Stimulated activated CD4-positive, alpha-beta T cell treated with anti-CD3 and anti-CD28 coated beads, Interleukin-2, amount 100 ng/mL, for 24 hours (primary cell): ENCODE measurements at places on chromosomes 3 and 15.

GRCh38 chr3:150759319-150759718 lies 3.6 kb downstream of the SIAH2 start:
- no peak for DNase-seq

GRCh38 chr3:52240059-52240885 lies 1.3 kb upstream of the TWF2 start:
- peak; percentile 62 for DNase-seq

GRCh38 chr3:104102386-104102785 lies 1264.3 kb upstream of the ALCAM start:
- DNase-seq: no peak

DNA sequence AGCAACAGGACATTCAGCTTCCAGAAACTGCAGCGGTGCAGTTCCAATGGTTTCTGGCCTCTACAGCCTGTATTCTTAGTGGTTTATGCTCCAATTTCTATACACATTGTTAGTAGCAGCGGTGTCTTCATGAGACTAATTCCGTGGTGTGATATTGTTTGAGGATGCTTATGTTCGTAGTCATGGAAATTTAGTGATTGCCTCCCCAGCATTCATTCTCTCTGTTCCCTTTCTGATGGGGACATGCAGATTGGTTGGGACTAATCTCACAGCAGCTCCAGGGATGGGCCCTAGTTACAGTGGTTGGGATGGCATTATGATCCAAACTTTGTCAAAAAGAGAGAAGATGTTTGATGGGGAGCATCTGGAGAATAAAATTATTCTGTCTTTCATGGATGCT lies 208.6 kb downstream of the CD47 start:
- no peak for DNase-seq

- no peak for DNase-seq
These were observed 166.5 kb upstream of the NECTIN3 start for GRCh38 chr3:110905121-110905520.

GRCh38 chr3:126732281-126733060 lies 28.4 kb downstream of the CHCHD6 start:
- no peak for DNase-seq

- no peak for DNase-seq
These were observed 87.8 kb downstream of the C3orf70 start for GRCh38 chr3:185065059-185065458.

- DNase-seq: no peak
These were observed 357 bp downstream of the KIAA1143 start for GRCh38 chr3:44761101-44761423.

DNA sequence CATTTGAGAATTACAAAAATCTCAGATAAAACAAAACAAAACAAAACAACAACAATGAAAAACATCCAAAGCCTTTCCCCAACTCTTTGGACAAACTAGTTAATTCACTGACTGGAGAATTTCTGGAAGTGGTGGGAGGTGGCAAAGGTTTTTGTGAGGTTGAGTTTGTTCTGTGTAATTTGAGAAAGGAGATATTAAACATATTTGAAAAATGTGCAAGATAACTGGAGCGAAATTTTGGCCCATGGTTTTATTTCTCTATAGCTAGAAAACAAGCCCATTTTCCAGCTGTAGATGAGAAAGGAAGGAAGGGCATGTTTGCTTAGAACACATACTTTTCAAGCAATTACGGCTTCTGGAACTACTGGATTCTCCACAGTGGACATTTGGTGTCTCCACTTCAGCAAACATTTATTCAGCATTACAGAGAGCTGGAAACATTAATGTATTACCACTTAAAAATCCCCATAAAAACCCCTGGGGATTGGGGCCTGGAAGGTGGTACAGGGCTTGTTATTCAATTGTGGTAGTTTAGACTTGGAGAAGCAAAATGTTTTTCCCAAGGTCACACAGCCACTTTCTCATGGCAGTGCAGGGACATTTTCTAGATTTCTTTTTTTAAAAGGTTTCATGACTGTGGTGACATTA lies 135.8 kb downstream of the THSD4 start:
- DNase-seq: no peak

- no peak for DNase-seq
These were observed 350.8 kb upstream of the ZNF385D start for GRCh38 chr3:22101811-22102210.

GRCh38 chr3:191372122-191372521 lies 41.8 kb upstream of the UTS2B start:
- no peak for DNase-seq

GRCh38 chr3:180523040-180523439 lies 78.9 kb upstream of the TTC14 start:
- no peak for DNase-seq

- no peak for DNase-seq
These were observed 1.6 kb upstream of the DNAH12 start for GRCh38 chr3:57545636-57546268.
